ENCODE measurements at places on chromosomes 7 and 10. TPM values are rescaled to one million over a fixed set of nuclear protein-coding genes. Genes with fewer than 3 reads are reported as not detected.

The CH25H gene
- not detected for polyA plus RNA-seq

The DRGX gene
- polyA plus RNA-seq = 0.11 TPM

DNA sequence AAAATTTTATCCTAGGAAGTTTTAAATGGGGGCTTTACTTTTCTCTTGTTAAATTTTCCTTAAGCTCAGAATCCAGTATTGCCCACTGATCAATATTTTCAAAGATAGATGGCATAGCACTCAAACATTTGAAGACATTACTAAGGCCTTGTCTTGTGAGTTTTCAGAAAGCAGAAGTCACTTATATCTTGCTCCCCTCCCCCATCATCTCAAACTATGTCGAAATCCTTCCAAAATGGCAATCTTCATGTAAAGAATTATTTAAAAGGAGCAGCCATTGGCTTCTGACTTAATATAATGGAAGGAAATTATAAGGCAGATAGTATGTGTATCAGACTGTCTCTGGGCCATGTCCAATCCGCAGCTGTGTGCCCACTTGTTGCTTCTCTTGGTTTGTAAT is 553.5 kb upstream of the C7orf33 start:
- no peak for DNase-seq

DNA sequence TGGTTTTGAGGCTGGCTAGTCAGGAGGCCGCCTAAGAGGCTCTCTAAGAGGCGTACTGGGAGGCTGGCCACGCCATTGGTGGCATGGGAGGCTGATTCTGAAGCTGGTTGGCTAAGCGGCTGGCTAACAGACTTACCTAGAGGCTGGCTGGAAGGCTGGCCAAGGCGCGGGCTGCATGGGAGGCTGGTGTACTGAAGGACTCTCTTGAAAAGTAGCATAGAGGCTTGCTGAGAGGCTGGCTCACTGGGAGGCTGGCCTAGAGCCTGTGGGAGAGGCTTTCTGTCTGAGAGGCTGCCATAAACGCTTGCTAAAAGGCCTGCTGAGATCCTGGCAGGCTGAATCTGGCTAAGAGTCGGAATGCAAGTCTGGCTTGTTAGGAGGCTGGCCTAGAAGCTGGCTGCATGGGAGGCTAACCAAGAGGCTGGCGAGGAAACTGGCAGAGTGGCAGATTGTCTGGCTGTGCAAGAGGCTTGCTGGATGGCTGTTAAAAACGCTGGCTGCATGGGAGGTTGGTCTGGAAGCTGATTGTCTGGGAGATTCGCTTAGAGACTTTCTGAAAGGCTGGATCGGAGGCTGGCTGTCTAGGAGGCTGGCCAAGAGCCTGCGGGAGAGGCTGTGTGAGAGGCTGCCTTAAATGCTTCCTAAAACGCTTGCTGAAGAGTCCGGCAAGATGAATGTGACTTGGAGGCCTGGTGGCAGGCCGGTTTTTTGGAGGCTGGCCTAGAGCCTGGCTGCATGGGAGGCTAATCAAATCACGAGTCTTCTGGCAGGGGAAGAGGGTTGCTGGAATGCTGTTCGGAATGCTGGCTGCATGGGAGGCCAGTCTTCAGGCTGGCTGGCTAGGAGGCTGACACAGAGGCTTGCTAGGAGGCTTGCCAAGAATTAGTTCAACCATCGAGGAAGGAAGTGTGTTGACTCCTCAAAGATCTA is 134.2 kb downstream of the OR13A1 start:
- no peak for DNase-seq

The DNAH11 gene
- polyA plus RNA-seq = 0.77 TPM
